ENCODE measurements at places on chromosomes 11 and 22.

DNA sequence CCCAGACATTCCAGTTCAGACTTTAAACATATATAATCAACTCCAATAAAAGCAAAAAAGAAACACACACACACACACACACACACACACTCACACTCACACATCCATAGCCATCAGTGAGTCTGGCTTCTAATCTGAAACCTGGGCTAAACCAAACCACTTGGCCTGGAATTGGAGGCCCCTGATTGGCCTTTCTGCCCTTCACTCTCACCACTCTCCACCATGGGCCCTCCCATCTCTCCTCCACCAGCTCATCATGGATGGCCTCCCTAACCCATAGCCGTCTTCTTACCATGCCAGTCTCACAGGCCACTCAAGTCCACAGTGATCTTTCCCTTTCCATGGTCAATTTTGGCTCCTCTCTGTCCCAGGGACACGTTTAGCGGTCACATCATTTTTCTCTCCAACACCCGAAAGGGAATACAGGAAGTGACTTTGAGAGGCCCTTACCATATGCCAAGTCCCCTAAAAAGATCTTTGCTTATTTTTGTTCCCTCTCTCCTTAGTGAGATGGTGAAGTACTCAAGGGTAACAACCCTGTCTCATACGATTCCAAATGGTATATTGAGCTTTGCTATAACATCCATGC lies 66.6 kb downstream of the ENDOD1 start:
- DNase-seq, result no peak

- no peak for DNase-seq
These were observed 778 bp downstream of the KDELR3 start for GRCh38 chr22:38468443-38469305.

- DNase-seq, result no peak
These were observed 66.0 kb upstream of the PPARA start for GRCh38 chr22:46084376-46084775.

GRCh38 chr11:69104212-69104855 lies 51.4 kb upstream of the SMIM38 start:
- DNase-seq, result no peak

- no peak for DNase-seq
These were observed 90.0 kb downstream of the TSPAN18 start for GRCh38 chr11:44816761-44817160.

DNA sequence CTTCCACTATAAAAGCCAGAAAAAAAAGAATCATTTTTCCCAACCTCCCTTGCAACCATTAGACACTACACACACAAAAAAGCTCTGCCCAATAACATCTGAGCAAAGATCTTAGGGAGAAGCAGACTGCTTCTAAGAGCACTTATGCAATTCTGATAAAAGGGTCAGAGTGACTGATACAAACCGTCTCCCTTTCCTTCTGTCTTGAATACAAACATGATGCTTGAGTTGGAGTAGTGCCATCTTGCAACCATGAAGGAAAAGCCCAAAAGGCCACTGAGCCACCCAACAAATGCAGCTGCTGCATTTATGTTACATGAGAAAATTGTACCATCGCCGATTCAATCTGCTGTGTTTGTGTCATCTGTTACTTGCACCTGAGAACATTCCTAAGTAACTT lies 47.6 kb upstream of the EED start:
- no peak for DNase-seq

DNA sequence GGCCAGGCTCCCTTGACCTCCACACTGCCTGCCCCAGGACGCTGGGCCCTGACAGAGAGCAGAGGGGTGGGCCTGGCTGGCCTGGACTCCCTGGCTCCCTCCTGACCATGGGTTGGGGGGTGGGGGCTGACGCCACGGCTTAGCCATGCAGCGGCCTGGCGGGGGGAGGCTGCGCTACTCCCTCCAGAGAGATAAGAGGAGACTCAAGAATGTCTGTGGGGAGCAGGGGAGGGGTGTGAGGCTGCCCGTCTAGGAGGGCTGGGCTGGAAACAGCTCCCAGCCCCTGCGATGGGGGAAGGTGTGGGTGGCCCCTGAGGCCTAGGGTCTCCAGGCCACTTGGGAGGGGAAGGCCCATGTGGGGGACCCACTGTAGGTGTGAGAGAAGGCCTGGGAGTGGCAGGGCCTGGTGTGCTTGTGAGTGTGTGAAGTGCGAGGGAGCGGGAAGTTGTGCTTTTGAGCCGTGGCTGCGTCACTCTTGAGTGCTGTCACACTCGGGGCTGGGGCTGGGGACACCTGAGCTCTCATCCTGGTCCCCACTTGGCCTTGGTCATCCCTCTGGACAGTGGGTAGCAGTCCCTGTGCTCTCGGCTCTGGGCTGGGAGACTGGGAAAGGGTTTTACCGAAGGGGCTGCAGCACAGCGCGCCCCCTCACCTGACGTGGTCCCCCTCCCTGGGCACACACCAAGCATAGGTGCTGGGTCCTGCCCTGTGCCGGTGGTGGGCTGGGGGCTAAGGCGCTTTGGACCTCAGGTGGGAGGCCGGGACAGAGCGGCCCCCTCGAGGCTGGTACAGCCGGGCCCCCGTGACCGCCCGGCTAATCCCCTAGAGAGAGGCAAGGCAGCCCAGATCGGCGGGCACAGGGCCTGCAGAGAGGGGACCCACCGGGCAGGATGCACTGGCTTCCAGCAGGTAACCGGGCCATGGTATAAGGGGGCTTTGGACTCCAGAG lies 2.4 kb downstream of the MYRF start:
- no peak for DNase-seq

GRCh38 chr11:116310226-116310625 lies 462.6 kb downstream of the BUD13 start:
- no peak for DNase-seq

GRCh38 chr11:88266919-88267318 lies 70.6 kb downstream of the CTSC start:
- DNase-seq, result no peak

GRCh38 chr11:745428-745827 lies 1.8 kb upstream of the TALDO1 start:
- no peak for DNase-seq

GRCh38 chr22:35470903-35471321 lies 69.7 kb upstream of the RASD2 start:
- DNase-seq, result no peak

- no peak for DNase-seq
These were observed 60.9 kb upstream of the CLMP start for GRCh38 chr11:123255909-123256308.

DNA sequence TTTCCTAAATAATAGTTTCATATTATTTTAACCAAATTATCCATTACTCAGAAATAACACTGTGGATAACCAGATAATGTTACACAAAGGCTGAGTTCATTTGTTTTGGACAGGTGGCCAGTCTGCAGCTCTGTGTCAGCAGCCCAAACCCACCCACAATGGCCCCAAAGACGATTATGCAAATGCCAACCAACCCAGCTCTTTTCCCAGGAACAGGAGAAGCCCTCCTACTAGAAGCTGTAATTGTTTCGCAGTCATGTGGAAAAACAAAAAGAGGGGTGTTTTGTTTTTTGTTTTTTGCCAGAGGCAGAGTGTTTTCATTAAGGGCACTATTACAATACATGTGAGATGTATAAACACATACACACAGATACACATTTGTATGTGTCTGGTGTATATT lies 102.1 kb downstream of the FCHSD2 start:
- DNase-seq, result no peak

GRCh38 chr11:44973632-44974401 lies 23.1 kb upstream of the TP53I11 start:
- no peak for DNase-seq

DNA sequence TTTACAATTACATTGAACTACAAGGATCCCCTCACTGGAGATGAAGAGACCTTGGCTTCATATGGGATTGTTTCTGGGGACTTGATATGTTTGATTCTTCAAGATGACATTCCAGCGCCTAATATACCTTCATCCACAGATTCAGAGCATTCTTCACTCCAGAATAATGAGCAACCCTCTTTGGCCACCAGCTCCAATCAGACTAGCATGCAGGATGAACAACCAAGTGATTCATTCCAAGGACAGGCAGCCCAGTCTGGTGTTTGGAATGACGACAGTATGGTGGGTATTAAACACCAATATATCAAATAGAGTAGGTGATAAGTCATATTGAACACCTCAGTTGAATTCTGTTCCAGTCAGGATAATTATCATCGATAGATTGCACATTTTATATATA lies 4.4 kb downstream of the FBXO7 start:
- DNase-seq, result no peak

DNA sequence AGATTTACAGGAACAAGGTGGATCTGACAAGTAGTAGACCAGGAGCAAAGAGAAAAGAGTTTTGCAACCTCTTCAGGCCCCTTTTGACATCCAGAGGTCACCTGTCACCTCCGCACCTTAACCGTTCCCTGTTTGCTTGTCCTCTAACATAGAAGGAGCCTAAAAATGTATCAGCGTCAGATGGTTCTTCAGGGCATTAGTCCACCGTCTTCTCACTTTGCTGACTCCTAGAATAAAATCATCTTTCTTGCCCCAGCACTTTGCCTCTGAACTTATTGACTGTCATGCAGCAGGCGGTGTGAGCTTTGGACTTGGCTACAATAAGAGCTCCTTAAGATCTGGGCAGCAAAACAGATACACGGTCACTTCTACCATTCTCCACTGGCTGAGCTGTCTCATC lies 339.7 kb upstream of the B3GAT1 start:
- no peak for DNase-seq

DNA sequence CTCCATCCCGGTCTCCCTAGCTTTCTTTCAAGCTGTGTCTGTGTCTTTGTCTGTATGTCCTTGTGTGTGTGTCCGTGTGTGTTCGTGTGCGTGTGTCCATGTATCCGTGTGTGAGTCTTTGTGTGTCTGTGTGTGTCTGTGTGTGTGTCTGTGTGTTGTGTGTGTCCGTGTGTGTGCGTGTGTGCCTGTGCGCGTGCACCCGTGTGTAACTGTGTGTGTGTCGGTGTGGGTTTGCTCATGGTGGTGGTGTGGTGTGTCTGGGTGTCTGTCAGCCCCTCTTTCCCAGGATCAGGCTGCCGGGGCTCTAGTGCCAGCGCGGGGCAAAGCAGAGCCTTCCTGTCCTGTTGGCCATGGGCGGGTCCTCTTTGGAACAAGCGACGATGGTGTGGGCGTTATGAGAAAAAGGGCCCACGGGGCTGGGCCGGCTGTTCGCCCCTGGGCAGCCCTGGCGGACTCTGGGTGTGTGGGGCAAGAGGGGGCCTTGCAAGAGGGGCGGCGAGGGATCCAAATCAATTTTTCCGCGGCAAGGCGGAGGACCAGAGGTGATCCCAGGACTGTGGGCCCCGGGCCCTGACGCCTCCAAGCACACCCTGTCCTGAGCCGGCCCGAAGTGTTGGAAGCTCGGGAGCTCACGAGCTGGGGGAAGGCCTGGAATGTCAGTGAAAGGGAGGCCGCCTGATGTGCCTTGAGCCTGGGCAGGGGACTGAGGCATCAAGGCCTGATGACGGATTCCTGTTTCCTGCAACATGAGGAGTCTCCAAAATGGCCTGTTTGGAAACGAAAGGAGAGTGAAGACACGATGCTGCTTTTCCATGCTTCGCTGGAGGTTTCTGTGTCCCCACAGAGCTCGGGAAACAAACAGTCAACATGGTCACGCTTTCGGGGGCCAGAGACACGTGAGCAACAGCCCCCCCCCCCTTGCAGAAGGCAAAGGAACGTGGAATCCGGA lies 3929.2 kb upstream of the OR11H1 start:
- no peak for DNase-seq

GRCh38 chr11:20134991-20135736 lies 25.1 kb downstream of the DBX1 start:
- no peak for DNase-seq

DNA sequence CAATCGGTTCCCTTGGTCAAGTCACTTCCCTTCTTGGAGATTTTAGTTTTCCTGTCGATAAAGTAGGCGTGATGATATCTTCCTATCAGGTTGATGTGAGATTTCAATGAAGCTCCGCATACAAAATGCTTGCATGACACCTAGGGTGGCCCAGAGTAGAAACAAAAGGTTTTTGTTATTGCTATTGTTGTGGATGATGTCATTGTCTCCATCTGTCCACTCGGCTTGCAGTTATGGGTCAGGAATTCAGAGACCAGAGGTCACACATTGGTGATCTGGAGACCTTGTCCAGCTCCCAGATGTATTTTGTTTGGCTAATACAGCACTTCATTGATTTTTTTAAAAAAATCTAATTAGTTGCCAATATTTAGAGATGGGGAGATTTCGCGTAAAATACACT lies 382.1 kb downstream of the MN1 start:
- DNase-seq, result no peak
